ENCODE measurements at places on chromosomes 2 and 18.

- no peak for DNase-seq
Measured at GRCh38 chr2:236603361-236604015, 33.9 kb downstream of the ACKR3 start.

DNA sequence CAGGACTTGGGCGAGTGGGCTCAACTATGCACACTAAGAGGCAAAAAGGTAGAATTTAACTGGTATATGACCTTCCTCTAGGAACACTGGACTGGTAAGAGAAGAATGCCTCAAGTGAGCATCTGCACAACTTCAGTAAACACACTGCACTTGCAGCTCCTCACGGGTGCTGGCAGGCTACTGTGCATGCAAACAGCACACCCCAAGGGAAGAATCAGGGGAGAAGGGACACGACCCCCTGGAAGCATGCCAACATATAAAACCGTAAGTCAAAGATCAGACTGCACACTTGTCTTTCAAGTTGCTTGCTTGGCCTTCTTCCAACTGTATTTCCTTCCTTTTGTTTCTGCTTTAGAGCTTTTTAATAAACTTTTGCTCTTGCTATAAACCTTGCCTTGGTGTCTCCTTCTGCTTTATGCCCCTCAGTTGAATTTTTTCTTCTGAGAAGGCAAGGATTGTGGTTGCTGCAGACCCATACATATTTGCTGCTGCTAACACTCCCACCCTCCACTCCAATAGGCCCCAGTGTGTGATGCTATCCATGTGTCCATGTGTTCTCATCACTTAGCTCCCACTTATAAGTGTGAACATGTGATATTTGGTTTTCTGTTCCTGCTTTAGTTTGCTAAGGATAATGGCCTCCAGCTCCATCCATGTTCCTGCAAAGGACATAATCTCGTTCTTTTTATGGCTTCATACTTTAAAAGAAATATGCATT lies 263.7 kb upstream of the SPOPL start:
- DNase-seq: no peak

DNA sequence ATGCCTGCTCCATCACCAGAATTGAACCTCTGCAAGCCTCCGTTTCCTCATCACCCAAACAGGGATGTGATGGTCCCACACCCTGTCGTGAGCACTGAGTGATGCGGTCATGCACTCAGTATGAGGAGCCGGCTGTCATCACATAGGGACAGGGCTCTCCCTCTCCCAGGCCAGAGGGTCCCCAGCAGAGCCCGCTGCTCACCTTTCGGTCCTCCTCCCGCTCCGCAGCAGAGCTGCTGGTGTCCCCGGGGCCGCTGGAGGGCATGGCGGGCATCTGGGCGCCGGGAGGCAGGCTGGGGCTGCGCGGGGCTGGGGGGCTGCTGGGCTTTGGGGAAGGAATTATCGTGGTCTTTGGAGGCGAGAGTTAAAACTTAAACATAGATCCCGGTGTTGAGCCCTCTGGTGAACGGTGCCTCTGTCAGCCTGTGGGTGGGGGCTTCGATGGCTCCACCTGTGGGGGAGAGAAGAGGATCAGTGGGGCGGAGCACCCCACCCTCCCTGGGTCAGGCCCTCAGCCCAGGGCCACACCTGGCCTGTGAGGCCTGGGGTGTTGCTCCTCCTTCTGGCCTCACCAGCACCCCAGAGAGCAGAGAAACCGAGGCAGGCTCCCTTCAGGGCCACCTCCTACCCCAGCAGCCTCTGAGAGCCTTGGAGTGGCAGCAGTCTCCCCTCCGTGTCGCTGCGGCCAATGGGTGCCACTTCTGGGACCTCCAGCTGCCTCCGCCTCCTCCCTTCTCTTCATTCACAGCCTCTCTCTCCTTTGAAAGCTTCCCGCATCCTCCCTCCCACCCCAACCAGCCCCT lies 27.8 kb downstream of the DNMT3A start:
- DNase-seq: no peak

DNA sequence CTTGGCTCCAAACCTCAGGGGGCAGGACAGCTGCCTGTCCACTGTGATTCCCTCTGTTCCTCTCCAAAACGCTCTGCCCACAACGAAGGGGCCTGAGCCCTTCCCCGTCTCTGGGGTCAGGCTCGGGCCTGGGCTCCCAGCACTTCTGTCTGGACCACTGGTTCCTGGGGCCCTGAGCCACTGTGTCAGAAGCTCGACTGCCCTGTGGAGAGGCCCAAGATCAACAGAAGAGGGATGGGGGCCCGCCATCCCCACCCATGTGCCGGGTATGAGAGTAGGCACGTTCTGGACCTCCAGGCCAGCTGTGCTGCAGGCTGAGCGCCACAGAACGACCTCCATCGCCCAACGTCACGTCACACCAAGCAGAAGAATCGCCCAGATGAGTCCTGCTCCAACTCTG lies 119.9 kb upstream of the HS6ST1 start:
- DNase-seq: no peak

DNA sequence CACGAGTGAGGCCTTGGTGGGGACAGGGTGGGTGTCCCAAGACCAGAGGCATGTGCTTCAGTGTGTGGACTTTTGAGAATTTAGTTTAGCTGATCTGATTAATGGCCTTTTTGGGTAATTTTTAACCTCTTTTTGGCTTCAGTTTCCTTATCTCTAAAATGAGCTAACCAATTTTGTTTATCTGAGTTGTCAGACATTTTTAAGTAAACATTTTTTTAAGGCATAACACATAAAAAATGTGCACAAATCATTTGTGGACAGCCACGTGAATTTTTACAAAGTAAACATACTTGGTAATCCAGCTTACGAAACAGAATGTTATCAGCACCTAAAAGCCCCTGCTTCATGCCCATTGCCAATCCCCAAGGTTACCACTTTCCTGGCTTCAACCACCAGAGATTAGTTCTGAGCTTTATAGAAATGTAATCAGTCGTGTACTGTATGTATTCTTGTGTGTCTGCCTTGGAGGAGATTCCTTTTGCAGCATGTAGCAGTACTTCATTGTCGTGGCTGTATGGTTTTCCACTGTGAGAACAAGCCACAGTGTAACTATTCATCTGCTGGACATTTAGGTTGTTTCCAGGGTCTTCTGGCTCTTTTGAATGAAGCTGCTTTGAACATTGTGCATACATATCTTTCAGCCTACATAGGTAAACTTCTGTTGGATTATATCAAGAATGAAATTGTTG lies 8.4 kb upstream of the INO80C start:
- no peak for DNase-seq

- DNase-seq: no peak
Measured at GRCh38 chr2:66481100-66481549, 46.2 kb downstream of the MEIS1 start.
